ENCODE measurements at places on chromosomes 6 and 20. TPM values are rescaled to one million over a fixed set of nuclear protein-coding genes. Genes with fewer than 3 reads are reported as not detected.

Gene BANF2
- total RNA-seq, result not detected

Gene ZNF831
- total RNA-seq, result 19.8 TPM

Gene PHACTR1
- 81.6 TPM for total RNA-seq

Gene GDAP1L1
- not detected for total RNA-seq

Gene ENPP4
- total RNA-seq, result 17.5 TPM

Gene ESF1
- total RNA-seq, result 7.0 TPM

Gene HLA-DQA1
- total RNA-seq, result 12.5 TPM

Gene MMP24
- not detected for total RNA-seq

Gene MOG
- not detected for total RNA-seq

Gene PRSS16
- total RNA-seq, result 0.42 TPM

Gene BPIFB1
- not detected for total RNA-seq

Gene TRIM15
- total RNA-seq, result not detected

Gene CEP85L
- total RNA-seq, result 75.5 TPM

Gene TUBB2B
- total RNA-seq, result 0.84 TPM

Gene BHLHE23
- total RNA-seq, result not detected

Gene KCNK16
- not detected for total RNA-seq

Gene MYLK4
- 0.42 TPM for total RNA-seq

Gene UBD
- not detected for total RNA-seq

Gene TUBB2A
- 14.6 TPM for total RNA-seq

Gene CSTF1
- total RNA-seq, result 32.6 TPM

Gene SMLR1
- not detected for total RNA-seq

Gene CRISP2
- not detected for total RNA-seq

Gene WFDC5
- not detected for total RNA-seq

Gene FABP7
- total RNA-seq, result not detected

Gene FOXC1
- total RNA-seq, result 0.10 TPM

Gene KCNS1
- total RNA-seq, result not detected

Gene DNMT3B
- total RNA-seq, result 0.21 TPM

Gene HMGCLL1
- not detected for total RNA-seq

Gene PLA2G7
- 5.1 TPM for total RNA-seq

Gene B4GALT5
- total RNA-seq, result 16.0 TPM

Gene FAM8A1
- total RNA-seq, result 25.7 TPM

Gene ULBP2
- 0.94 TPM for total RNA-seq

Gene PTK7
- 1.8 TPM for total RNA-seq

Gene C20orf141
- total RNA-seq, result not detected

Gene XRN2
- 96.6 TPM for total RNA-seq

Gene CGA
- total RNA-seq, result not detected

Gene HCK
- total RNA-seq, result 52.4 TPM
